ENCODE measurements at places on chromosomes 3 and 15.

DNA sequence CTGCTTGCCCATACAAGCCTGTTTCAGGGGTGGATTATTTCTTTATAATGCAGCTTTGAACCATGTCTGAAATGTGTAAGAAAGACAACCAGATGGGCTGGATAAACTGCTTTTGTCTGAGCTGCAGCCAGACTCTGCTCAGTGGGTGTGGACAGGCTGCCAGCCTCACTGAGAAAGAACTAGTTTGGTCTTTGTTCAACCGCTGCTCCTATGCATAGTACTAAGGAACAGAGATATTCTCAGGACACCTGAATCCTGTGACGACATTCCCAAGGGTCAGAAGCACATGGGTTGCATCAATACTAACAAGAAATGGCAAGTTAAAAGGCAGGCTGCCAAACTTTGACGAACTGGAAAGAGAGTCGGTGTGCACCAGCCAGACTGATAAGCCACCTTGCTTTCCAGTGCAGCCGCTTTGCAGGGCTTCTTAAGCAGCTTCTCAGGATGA lies 57.2 kb downstream of the PLD1 start:
- DNase-seq = no peak

DNA sequence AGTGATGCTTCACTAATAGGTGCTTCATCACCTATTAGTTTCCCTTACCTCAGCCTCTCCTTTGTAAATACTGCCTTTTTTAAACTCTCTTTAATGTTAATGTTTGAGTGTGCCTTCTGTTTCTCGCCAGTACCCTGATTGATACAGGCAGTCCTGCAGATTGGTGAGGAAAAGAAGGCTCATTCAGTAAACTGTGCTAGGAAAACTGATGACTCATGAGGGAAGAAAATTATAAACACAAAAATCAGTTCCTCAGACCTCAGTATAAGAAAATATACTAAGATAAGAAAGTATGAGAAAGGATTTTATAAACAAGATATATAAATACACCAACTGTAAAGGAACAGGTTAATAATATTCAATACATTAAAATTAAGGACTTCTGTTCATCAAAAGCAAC lies 54.8 kb upstream of the OXTR start:
- DNase-seq = no peak

- no peak for DNase-seq
Measured at GRCh38 chr15:38460543-38460942, 6.6 kb downstream of the FAM98B start.

DNA sequence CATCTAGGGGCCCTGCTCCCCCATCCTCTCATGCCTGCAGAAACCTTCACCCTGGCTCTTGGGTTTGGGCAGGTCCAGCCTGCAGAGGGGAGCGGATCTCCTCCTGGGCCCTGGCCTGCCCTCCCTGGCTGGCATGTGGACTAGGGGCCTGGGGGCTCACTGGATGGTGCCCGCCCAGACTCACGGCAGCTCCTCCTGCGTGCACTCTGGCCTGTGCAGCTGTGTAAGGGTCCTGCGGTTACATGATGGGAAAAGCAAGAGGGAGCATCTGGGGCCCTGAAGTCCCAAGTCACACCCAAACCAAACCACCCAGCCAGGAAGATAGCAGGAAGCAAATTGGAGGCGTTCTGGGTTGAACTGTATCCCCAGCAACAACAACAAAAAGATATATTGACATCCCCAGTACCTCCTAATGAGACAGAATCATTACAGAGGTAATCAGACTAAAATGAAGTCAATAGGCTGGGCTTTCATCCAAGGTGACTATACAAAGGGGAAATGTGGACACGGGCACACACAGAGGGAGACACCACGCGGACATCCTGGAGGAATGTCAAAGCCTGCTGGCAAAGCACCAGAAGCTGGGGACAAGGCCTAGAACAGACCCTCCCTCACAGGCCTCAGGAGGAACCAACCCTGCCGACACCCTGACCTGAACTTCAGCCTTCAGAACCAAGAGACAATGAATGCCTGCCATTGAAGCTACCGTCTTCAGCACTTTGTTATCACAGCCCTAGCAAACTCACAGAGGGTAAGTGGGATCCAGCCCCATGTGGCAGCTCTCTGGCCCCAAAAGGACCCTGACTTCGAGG lies 10.4 kb upstream of the CLK3 start:
- DNase-seq = no peak

DNA sequence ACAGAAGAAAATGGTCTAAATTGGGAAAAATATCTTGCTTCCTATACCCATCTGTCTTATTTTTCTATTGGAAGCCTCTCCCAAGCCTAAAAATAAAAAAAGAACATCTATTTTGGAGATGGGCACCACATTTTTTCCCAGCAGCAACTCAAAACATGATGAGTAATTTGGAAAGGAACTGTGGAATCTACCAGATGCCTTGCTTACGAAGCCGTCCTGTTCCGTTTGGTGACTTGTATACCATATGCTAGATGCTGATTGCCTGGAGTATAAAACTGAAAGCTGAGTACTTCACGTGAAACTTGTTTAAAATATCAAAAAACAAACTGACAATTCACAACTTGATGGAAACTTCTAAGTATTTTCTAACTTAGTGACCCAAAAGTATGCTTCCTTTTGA lies 491.0 kb downstream of the ROBO2 start:
- DNase-seq = no peak
